NCI-H2081 (cell line): ENCODE measurements at places on chromosomes 3 and 15.

- no peak for DNase-seq
Measured at GRCh38 chr3:43094381-43094780, 11.5 kb downstream of the POMGNT2 start.

GRCh38 chr3:163622384-163622783 is 1455.9 kb downstream of the SI start:
- DNase-seq = peak; percentile 35

DNA sequence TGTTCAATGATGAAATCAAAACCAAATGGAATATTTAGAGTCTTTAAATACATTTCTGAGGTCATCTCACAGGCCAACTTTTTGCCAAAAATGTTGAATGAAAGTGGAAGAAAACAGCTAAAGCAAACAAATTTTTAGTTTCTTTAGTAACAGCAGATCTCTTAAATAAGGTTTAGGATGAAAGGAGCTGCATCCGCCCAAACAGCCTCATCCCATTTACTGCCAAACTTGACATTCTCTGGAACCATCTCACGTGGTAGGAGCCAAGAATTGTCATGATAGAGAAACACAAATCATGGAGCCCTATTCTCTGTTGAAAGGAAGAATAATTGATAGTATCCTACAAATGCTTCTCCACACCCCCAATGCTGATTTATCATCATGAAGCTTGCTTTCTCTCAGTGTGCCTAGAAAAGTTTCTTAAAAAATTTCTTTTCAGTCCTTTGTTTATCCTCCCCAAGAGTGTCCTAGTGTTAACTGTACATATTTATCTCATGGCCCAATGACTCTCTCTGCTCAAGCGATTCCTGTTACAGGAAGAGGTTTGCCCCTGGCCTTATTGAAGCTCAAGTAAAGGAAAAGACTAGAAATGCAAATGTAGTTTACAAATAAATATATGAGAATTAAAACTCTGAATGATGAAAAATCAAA is 23.4 kb downstream of the SLC9A9 start:
- no peak for DNase-seq

DNA sequence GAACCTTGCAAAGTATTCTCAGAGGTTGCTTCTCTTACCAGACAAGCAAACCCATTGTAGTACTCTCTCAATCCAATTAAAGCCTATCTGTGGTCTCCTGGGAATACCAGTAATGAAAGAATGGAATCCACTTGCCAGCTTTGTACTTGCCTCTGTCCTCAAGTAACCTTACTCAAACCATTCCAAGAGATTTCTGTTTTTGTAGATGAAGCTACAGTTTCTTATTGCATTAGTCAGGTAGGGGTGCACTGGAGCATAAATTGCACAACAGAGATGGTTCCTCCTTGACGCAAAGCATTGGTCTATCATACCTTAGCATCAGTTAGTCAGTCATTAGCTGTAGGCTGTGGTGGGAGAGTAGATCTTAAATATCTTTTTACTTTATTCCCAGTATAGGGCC is 52.9 kb downstream of the BTLA start:
- no peak for DNase-seq

GRCh38 chr3:18238332-18238731 is 186.8 kb downstream of the SATB1 start:
- DNase-seq = no peak

DNA sequence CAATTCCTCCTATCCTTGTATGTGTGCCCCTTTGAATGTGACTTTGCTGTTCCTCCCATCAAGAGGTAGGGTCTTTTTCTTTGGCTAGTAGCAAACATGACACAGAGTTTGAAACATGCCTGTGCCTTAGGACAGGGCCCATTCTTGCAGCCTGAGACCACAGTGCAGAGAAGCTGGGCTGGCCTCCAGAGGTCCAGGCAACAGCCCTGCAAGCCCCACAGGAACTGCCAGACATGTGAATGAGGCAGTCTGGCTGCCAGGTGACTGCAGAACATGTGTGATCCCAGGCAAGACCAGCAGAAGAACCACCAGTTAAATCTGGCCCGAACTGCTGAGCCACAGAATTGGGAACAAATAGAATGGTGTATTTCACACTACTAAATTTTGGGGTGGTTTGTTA is 1.2 kb upstream of the HGD start:
- no peak for DNase-seq

- no peak for DNase-seq
Measured at GRCh38 chr3:122497425-122497824, 17.3 kb downstream of the KPNA1 start.

DNA sequence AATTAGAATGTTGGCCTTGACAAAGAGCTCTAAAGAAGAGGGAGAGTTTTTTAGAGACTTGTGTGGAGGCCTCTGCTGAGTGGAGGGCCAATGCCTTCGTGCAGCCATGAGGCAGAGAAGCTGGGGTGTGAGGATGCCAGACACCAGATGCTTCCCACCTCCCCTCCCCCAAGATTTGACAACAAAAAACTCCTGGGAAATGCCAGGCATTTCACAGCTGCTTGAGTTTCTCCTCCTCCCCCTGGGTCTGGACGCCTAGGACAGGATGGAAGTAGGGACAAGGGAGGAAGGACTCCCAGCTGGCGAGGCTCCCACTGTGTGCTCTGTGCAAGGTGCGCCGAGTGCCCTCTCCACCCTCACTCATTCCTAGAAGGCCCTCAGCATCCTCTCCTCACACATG is 20.1 kb downstream of the TGM4 start:
- DNase-seq = no peak

DNA sequence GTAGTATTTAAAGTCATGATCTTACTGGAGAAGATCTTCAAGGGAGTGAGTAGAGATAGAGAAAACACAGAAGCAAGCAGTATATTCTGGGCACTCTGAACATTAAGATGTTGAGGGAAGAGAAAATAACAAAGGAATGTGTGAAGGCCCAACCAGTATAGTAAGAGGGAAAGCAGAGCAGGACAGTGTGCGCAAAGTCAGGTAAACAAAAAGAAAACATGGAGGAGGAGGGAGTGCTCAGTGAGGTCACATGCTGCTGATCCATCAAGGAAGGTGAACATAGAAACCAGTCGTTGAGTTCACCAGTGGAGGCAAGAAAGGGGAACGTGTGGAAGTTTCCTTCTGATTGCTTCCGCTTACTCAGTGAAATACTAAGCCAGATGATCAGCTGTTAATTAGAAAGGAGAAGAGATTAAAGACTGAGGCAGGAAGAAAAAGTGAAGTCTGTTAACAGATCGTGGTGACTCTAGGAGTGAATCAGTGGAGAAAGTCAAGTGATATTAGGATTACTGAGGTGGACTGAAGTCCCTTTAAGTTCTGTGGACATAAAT is 47.2 kb downstream of the OPA1 start:
- no peak for DNase-seq

DNA sequence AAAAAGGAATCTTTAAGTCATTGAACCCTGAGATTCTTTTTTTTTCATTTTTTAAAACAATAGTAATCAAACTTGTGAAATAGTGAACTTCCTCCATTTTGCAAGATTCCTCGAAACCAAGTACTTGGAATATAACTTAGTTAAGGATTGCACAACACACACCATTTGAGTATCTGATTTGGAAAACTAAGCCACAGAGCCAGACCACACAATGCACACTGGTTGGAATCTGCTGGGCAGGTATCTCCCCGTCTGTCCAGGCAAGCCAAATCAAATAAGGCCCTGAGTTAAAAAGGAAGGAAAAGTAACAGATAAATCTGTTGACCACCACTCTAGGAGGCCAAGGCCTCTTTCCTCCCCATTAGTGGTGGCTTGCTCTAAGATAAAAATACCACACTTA is 177.5 kb upstream of the ICE2 start:
- no peak for DNase-seq

DNA sequence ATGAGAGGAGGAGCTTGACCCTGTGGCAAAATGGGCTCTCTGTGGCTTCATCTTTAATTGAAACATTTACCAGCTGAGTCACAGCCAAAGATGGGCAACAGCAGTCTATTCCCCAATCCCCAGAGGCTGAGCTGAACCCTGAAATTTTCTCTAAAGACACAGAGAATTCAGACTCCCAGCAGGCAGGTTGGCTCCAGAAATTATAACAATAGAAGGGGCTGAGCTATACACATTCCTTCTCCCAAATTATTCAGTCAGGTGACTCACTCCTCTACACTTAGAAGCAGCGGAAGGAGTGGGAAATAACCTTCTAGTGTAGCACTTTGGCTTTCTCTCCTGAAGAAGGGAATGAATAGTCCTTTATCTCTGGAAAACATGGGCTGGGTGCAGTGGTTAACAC is 264.3 kb upstream of the ARHGEF26 start:
- no peak for DNase-seq
